ENCODE measurements at places on chromosomes 7 and 10.

- no peak overlapping the region for H3K4me3 ChIP-seq
- no peaks in the 10 kb centered on the region for H3K36me3 ChIP-seq
- no peaks in the 10 kb centered on the region for H3K4me1 ChIP-seq
- DNase-seq = no peak
Measured at GRCh38 chr10:88138319-88138848, 275.0 kb downstream of the PTEN start.

DNA sequence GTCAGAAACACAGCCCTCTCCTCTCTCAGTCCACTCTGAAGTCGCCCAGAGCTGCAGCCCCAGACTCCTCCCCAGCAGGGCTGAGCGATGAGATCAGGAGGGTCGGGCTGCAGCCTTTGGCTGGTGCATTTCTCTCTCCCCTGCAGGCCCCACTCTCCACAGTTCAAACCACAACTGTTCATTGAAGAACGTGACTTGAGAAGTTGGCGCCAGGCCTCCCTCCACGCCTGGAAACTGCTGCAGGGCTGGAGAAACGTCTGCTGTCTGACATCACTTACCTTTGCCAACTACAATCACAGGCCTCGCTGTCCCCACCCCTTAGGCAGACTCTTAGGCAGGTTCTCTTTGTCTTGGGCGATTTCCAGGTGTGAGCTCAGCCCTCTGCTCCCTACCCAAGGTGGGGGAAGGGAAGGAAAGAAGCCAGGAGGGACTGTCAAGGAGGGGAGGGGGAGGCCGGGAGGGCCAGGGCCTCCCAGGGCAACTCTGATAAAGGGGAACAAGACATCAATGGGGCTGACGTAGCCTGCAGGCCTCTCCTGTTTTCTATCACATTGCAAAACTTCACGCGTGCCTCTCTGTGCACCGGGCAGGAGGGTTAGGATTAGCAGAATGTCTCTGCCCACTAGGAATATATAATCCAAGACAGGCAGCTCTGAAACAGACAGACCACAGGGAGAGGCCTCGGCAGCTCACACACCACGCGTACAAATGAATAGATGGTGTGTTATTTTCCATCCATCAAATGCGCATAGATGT, 32.7 kb downstream of the CALML5 start:
- no peaks in the 10 kb centered on the region for H3K36me3 ChIP-seq
- no peak overlapping the region for H3K4me3 ChIP-seq
- peaks cover 5% of the 10 kb centered on the region for H3K4me1 ChIP-seq
- H3K27ac ChIP-seq = no peak overlapping the region
- H3K27me3 ChIP-seq = no peaks in the 10 kb centered on the region
- DNase-seq = peak; percentile 84

DNA sequence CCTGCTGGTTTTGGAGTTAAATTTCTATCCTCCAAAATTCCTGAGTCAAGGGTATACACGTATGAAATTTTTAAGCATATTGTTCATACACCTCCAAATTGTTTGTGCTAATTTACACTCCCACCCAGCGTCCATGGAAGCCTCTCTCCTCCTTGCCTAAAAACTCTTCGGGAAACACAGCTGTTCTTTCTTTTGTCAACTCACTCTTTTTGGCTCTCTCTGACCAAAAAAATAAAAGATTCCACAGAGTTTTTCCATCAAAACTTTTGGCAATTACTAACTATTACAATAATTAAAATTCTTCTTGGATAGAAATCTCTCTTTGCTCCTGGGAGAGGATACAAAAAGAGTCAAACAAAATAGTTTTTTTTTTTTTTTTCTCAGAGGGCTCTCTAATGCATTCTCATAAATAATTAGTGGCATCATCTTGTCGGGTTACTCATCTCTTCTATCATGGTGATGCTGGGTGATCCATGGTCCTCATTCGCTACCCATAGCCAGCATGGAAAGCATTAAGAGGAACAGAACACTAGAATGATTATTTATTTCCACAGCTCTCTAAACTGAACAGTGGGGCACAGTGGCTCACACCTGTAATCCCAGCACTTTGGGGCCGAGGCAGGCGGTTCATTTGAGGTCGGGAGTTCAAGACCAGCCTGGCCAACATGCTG, 310.7 kb downstream of the SFMBT2 start:
- no peaks in the 10 kb centered on the region for H3K36me3 ChIP-seq
- no peak overlapping the region for H3K27ac ChIP-seq
- H3K4me1 ChIP-seq = no peaks in the 10 kb centered on the region
- H3K27me3 ChIP-seq = no peaks in the 10 kb centered on the region

DNA sequence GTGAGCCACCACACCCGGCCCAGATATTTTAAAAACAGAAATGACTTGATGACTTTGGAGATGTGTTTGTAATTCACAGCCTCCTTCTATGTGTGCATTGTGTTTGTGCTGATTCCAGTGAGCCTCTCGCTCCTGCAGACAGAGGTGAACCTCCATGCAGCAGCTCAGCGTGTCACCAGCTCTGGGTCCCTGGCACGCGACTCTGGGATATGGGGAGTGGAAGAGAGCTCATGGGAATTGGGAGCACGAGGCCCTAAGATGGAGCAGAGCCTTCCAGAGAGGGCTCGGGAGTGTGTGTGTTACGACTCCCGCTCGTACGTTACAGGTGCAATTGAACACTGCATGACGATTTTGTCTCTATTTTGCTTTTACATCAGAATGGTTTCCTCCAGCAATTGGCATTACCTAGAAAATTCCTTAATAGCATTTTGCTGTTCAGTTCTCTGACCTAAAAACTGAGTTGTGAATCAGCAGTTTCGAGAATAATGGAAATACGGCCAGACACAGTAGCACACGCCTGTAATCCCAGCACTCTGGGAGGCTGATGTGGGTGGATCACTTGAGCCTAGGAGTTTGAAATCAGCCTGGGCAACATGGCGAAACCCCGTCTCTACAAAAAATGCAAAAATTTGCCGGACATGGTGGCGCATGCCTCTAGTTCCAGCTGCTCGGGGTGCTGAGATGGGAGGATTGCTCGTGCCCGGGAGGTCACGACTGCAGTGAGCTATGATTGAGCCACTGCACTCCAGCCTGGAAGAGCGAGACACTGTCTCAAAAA, 204.6 kb downstream of the CUX1 start:
- no peaks in the 10 kb centered on the region for H3K36me3 ChIP-seq
- H3K27ac ChIP-seq = no peak overlapping the region
- DNase-seq = no peak
- H3K4me1 ChIP-seq = no peaks in the 10 kb centered on the region
- H3K27me3 ChIP-seq = no peaks in the 10 kb centered on the region
- H3K4me3 ChIP-seq = no peak overlapping the region

- H3K27me3 ChIP-seq = no peaks in the 10 kb centered on the region
- H3K4me1 ChIP-seq = no peaks in the 10 kb centered on the region
- no peak for DNase-seq
- H3K4me3 ChIP-seq = no peak overlapping the region
- no peak overlapping the region for H3K27ac ChIP-seq
Measured at GRCh38 chr10:104445359-104445758, 91.7 kb downstream of the CFAP58 start.

GRCh38 chr7:39703144-39703543, 79.8 kb downstream of the RALA start:
- H3K27ac ChIP-seq = no peak overlapping the region
- no peaks in the 10 kb centered on the region for H3K27me3 ChIP-seq
- H3K4me3 ChIP-seq = no peak overlapping the region
- no peaks in the 10 kb centered on the region for H3K36me3 ChIP-seq
- H3K4me1 ChIP-seq = no peaks in the 10 kb centered on the region
- DNase-seq = no peak

DNA sequence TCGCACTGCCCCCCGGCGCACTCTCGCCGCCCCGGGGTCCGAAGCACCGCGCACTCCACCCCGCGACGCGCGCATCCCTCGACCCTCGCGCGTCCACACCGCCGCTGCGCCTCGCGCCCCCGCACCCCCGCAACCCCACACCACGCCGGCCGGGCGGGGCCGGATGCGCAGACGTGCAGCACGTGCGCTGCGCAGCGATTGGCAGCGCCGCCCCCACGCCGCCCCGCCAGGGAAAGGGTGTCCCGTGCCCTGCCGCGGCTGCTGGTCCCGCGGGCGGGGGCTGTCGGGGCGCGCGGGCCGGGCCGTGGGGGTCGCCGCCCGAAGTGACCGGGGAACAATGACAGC, 53.7 kb upstream of the KDM7A start:
- no peak overlapping the region for H3K27ac ChIP-seq
- H3K4me3 ChIP-seq = peak overlapping the region; percentile 63
- no peaks in the 10 kb centered on the region for H3K27me3 ChIP-seq
- H3K36me3 ChIP-seq = no peaks in the 10 kb centered on the region
- DNase-seq = no peak

DNA sequence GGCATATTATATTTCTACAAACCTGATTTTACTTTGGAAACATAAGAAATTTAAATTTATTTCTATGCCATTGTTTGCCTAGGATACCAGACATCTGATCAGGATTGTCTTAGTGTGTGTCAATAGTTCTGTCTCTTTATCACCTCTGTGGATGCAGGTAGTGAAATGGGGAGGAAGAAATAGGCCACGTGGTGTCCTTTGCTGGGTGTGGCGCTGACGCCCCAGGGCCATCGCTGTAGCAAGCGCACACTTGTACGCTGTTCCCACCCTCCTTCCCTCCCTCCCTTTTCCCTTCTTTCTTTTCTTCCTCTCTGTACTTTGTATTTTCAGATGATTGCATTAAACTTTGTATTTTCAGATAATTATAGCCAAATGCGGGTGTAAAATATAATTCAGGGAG, 5.0 kb downstream of the DOCK1 start:
- 0 out of 2 replicates have a peak, but pooled peaks cover 3% of the 10 kb centered on the region for H3K4me1 ChIP-seq
- no peak for DNase-seq
- H3K27ac ChIP-seq = no peak overlapping the region
- H3K4me3 ChIP-seq = no peak overlapping the region
- H3K27me3 ChIP-seq = no peaks in the 10 kb centered on the region

DNA sequence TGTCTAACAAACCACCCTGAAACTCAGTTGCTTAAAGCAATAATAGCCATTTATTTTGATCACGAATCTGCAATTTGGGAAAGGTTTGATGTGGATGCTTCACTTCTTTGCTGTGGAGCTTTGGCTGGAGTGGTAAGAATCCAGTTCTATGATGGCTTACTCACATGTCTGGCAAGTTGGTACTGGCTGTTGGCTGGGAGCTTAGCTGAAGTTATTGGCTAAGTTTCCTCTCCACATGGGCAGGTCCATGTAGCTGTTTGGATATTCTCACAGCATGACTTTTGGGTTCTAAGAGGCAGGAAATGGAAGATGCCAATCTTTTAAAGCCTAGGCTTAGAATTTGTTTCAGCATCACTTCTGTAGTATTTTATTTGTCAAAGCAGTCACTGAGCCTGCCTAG, 277.6 kb upstream of the NRP1 start:
- H3K27me3 ChIP-seq = no peaks in the 10 kb centered on the region
- H3K36me3 ChIP-seq = no peaks in the 10 kb centered on the region
- H3K27ac ChIP-seq = no peak overlapping the region
- H3K4me3 ChIP-seq = no peak overlapping the region
- no peak for DNase-seq

- H3K4me1 ChIP-seq = no peaks in the 10 kb centered on the region
- no peak for DNase-seq
- no peak overlapping the region for H3K27ac ChIP-seq
- no peak overlapping the region for H3K4me3 ChIP-seq
Measured at GRCh38 chr10:105274556-105275070, 633.5 kb downstream of the SORCS3 start.

- no peak for DNase-seq
- H3K27ac ChIP-seq = no peak overlapping the region
- H3K36me3 ChIP-seq = no peaks in the 10 kb centered on the region
- no peaks in the 10 kb centered on the region for H3K4me1 ChIP-seq
- H3K4me3 ChIP-seq = no peak overlapping the region
Measured at GRCh38 chr10:104548090-104548489, 93.0 kb upstream of the SORCS3 start.

GRCh38 chr10:99339077-99339476, 9.9 kb downstream of the CNNM1 start:
- H3K27me3 ChIP-seq = no peaks in the 10 kb centered on the region
- no peaks in the 10 kb centered on the region for H3K36me3 ChIP-seq
- no peak overlapping the region for H3K4me3 ChIP-seq
- no peak for DNase-seq

- H3K4me1 ChIP-seq = no peaks in the 10 kb centered on the region
- no peaks in the 10 kb centered on the region for H3K36me3 ChIP-seq
- DNase-seq = no peak
- H3K27me3 ChIP-seq = no peaks in the 10 kb centered on the region
- no peak overlapping the region for H3K27ac ChIP-seq
Measured at GRCh38 chr7:136234040-136234439, 256.9 kb upstream of the MTPN start.

DNA sequence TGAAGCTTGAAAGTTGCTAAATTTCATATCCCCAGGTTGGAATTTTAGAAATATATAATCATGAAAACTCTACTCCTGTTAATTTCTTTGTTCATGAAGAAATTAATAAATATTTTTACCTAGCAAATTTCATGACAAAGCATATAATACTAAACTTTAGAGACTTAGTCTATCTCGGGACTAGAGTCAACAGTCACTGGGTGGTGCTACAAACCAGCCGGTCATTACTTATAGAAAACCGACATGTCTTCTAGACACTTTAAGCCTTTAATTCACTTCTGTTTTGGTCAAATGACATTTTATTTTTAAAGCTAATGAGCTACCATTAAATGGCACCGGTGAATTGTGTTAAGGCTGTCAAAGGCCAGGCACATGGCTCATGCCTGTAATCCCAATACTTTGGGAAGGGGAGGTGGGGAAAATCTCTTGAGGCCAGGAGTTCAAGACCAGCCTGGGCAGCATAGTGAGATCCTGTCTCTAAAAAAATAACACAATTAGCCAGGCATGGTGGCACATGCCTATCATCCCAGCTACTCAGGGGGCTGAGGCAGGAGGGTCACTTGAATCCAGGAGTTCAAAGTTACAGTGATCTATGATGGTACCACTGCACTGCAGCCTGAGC, 270.1 kb downstream of the CACNA2D1 start:
- no peak for DNase-seq
- H3K27ac ChIP-seq = no peak overlapping the region
- H3K4me3 ChIP-seq = no peak overlapping the region
- no peaks in the 10 kb centered on the region for H3K4me1 ChIP-seq
- H3K36me3 ChIP-seq = no peaks in the 10 kb centered on the region

DNA sequence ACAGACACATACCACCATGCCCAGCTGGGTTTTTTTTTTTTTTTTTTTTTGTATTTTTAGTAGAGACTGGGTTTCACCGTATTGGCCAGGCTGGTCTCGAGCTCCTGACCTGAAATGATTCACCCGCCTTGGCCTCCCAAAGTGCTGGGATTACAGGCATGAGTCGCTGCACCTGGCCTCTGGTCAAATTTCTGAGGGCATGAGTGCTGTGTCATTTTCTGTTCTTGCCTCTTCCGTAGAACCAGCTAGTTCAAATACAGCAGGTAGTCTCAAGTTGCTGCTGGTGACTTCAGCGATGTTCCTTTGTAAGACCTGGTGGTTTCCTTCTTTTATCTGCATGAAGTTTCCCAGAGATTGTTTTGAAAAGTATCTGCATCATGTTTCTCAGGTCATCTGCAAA, 134.8 kb upstream of the SHH start:
- H3K4me1 ChIP-seq = no peaks in the 10 kb centered on the region
- H3K27ac ChIP-seq = no peak overlapping the region
- no peak for DNase-seq
- no peaks in the 10 kb centered on the region for H3K36me3 ChIP-seq
- H3K27me3 ChIP-seq = no peaks in the 10 kb centered on the region

Measured in iPS DF 6.9 (cell line).